Stimulated activated CD8-positive, alpha-beta memory T cell treated with anti-CD3 and anti-CD28 coated beads, Interleukin-4, amount 100 ng/mL, for 24 hours (primary cell): ENCODE measurements at places on chromosomes 12 and 14.

DNA sequence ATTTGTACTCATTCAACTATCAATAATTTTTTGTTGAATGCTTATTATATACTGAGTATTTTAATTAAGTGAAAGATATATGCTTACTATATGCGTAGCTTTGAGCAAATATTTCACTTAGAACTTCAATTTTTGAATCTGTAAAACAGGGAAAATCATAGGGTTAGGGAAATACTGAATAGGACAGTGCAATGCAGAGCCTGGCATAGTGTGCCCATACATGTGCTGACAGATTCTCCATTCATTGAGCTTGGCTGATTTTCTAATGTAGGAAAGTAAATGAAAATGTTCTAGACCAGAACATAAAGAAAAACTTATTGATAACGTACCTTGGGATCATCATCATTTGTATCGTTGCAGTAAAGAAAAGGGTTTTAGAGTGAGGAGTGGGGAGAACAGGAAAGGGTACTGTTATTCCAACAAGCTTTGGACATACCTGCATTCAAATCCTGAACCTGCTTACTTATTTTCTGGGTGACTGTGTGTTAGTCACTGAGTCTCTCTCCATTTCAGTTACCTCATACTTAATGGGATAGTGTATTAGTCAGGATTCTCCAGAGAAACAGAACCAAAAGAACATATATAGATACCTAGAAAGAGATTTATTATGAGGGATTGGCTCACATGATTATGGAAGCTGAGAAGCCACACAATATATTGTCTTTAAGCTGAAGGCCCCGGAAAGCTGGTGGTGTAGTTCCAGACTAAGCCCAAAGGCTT, 436.4 kb downstream of the ADAMTS20 start:
- no peak for DNase-seq

GRCh38 chr12:117343296-117343695, 18.1 kb downstream of the NOS1 start:
- DNase-seq = no peak

GRCh38 chr14:72450473-72451044, 443.3 kb downstream of the DPF3 start:
- no peak for DNase-seq

GRCh38 chr12:102958073-102958829, 777 bp downstream of the ASCL1 start:
- no peak for DNase-seq

- DNase-seq = no peak
These were observed 342.2 kb upstream of the SFSWAP start for GRCh38 chr12:131368668-131369071.

DNA sequence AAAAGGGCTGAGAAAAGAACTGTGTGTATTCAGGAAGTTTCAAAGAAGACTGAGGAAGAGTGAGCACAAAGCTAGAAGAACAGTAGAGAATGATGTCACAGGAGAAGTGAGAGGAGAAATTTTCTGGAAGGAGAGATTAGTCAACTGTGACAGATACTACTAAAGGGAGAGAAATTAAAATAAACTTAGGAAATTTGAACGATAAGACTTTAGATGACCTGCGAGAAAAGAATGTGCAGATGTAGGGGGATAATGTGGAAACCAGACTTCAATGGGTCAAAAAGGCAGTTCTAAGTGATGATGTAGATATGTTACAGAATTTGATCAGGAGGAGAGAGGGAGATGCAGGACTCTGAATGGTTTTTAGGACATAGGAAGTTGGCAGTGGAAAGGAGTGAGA, 287.4 kb downstream of the SYT1 start:
- no peak for DNase-seq
